ENCODE measurements at places on chromosomes 1 and 21.
A peak's percentile ranks its signal among the peaks of the same experiment; 100 is the strongest.

DNA sequence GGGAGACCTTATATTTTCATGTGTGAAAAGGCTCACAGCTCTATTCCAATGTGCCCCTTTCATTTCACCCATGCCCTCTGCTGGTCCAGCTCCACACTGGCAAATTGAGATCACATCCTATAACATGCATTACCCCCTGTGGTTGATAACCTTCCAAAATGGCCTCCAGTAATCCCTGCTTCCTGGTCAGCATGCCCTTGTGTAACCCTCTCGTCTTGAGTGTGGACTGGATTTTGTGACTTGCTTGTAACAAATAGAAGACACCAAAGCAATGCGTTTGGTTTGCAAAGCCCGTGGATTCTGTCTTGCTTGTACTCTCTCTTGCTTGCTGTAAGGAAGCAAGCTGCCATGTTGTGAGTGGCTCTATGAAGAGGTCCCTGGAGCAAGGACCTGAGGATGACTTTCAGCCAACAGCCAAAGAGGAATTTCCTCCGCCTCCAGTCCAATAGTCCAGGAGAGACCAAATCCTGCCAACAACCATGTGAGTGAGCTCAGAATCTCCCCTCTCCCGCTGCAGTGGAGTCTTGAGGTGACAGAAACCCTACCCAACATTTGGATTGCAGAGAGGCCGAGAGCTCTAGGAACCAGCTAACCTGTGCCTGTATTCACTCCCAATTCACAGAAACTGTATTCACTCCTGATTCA lies 17.4 kb downstream of the KCNA10 start:
- no peak for DNase-seq

- no peak for DNase-seq
Measured at GRCh38 chr1:97271916-97272788, 550.6 kb downstream of the PTBP2 start.

- no peak for DNase-seq
Measured at GRCh38 chr1:213724640-213725536, 262.9 kb upstream of the PROX1 start.

- DNase-seq: peak; percentile 77
Measured at GRCh38 chr1:172745014-172745413, 86.1 kb downstream of the FASLG start.

DNA sequence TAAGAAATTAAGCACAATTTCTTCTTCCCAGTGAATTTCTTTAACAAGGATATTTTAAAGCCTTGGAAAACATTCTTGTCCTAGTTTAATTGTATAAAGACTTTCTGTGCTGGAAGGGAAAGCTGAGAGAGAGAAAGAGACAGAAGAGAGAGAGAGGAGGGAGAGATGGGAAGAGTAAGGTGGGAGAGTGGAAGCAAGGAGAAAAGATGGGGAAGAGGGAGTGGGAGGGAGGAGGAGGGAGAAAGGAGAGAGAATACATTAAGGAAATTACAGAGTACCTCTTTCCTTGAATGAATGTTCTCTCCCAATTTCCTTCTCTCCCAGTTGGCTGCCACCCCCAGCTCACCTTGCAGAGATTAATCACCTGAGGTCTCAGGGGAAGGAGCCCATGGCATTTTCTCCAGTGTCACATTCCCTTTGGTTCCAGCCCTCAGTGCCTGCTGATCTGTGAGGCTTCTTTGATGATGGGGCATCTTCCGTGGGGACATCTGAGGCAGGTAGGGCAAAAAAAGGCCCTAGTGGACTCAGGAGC lies 32.4 kb upstream of the KCNA10 start:
- no peak for DNase-seq

- DNase-seq: no peak
Measured at GRCh38 chr1:21383785-21384401, 56.0 kb upstream of the NBPF3 start.

- DNase-seq: no peak
Measured at GRCh38 chr1:22218618-22219250, 75.8 kb upstream of the WNT4 start.

Measured in GM23338 (cell line).